ENCODE measurements at places on chromosomes 2 and 18. TPM values are rescaled to one million over a fixed set of nuclear protein-coding genes. Genes with fewer than 3 reads are reported as not detected.

Gene CCL20
- total RNA-seq: not detected

Gene SLC9A4
- not detected for total RNA-seq

Gene PHOSPHO2
- total RNA-seq: 0.54 TPM

Gene SCN9A
- total RNA-seq: 135 TPM

Gene DNAJC5G
- total RNA-seq: not detected

Gene KLF7
- 28.5 TPM for total RNA-seq

Gene VAPA
- 273 TPM for total RNA-seq

Gene DPYSL5
- not detected for total RNA-seq

Gene MAP3K19
- total RNA-seq: not detected

Gene EN1
- not detected for total RNA-seq

Gene PPP1R1C
- total RNA-seq: 0.28 TPM

Gene ANKMY1
- 3.3 TPM for total RNA-seq

Gene RAPGEF4
- total RNA-seq: 3.2 TPM

Gene ZNF385B
- not detected for total RNA-seq

Gene CFC1
- total RNA-seq: not detected

Gene LGALSL
- 1.7 TPM for total RNA-seq

Gene ITGB6
- under 0.01 TPM for total RNA-seq

Gene VSNL1
- total RNA-seq: 0.28 TPM

Gene FAM124B
- not detected for total RNA-seq

Gene CHRND
- not detected for total RNA-seq
